CD8-positive, alpha-beta T cell (primary cell): ENCODE measurements at places on chromosomes 6 and 20.

DNA sequence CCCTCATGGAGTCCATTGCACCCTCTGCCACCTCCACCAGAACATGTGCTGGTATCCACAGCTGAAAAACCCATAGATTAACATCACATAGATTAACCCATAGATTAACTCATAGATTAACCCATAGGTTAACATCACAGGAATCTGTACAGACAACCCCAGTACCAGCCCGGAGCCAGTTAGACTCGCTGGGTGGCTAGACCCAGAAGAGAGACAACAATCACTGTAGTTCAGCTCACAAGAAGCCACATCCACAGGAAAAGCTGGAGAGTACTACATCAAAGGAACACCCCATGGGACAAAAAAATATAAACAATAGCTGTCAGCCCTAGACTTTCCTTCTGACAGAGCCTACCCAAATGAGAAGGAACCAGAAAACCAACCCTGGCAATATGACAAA lies 25.1 kb downstream of the SERPINB9 start:
- no peak for DNase-seq

DNA sequence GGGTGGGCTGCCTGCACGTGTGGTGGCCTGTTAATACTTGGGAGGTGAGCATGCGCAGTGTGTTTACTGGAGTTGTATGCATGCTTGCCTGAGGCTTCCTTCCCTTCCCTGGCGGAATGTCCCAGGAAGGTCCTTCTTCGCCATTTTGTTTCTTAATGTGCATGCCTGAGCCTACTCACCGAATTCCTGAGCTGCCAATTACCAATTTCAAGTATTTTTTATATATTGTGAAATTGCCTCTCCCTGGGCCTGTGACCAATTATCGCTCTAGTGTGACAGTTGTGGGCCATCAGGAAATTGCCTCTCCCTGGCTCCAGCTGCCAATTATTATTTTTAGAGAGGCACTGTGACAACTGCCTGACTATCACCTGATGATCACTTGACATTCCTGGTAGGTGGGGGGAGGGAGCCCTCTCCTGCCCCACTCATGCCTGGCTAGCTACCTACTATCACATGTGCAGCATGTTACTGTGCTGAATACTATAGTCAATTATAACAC lies 70.0 kb downstream of the FAM50B start:
- no peak for DNase-seq

DNA sequence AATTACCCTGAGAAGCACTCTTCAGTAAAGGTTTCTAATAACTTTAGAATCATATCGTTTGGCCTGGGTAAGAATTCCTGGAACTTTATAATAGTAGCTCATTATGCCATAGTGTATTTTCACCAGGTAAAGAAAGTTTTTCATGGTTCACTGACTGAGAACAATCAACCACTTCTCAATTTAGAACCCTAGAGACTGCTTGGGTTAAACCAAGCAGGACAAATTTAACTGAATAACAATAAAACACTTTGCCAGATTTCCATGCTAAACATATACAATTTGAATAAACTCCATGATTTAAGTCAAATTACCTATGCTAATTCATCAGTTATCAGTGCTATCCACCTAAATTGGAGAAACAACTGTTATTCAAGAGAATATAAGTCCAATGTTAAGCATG lies 99.4 kb downstream of the PLG start:
- DNase-seq, result no peak

DNA sequence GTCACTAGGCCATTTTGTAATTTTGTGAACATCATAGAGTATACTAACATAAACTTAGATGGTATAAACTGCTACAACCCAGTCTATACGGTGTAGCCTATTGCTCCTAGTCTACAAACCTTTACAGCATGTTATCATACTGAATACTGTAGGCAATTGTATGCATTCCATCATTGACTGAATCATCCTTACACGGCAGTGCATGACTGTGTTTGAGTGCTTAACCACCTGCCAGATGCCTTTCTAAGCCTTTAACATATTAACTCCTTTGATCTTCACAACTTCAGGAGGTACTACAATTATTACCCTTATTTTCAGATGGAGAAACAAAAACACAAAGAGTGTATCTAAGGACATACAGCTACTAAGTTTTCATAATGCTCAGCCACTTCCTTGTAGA lies 14.0 kb downstream of the DPPA5 start:
- no peak for DNase-seq

GRCh38 chr6:109164331-109164730 lies 69.0 kb downstream of the CEP57L1 start:
- no peak for DNase-seq

- DNase-seq, result no peak
Measured at GRCh38 chr6:26116267-26116666, 29.0 kb downstream of the HFE start.

DNA sequence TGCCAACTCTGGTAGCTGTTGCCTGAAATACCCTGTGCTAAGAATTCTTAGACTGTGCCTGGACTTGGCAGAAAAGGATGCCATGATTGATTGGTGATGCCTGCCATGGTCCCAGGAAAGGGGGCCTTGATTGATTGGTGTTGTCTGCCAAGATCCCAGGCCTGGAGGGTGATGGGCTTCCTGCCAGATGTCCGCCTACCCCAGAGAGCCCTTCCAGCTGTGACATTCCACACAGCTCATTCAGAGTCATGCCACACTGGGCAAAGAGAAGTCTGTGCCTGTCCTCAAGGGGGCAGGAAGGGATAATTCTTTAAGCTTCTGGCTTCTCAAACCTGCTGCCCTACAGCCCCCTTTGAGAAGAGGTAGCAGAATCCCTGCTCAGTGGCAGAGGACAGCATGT lies 24.6 kb downstream of the RIMS4 start:
- DNase-seq, result no peak
